ENCODE measurements at places on chromosomes 12 and 14.

- DNase-seq = no peak
Measured at GRCh38 chr12:101939306-101939705, 61.9 kb downstream of the DRAM1 start.

GRCh38 chr14:65696801-65697200 is 284.3 kb downstream of the FUT8 start:
- DNase-seq = no peak

GRCh38 chr12:92332552-92332951 is 186.9 kb upstream of the BTG1 start:
- no peak for DNase-seq

DNA sequence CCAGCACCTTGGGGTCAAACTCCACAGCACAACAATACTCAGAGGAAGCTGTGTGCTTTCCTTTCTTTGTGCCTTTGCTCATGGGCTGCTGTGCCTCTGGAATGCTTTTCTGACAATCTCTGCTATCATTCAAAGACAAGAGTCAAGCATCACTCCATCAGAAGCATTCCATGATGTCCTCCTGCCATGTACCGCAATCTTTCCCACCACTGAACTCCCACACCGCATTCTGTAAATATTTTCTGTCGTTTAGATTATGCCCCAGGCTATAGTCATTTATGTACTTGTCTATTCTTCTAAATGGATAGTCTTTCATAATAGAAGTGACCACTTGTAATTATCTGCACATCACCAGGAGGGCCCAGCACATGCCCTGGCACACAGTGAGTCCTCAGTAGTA is 327.8 kb downstream of the PDZRN4 start:
- no peak for DNase-seq

GRCh38 chr12:57219205-57219992 is 2.8 kb downstream of the NXPH4 start:
- DNase-seq = no peak

GRCh38 chr14:60092526-60092920 is 800 bp downstream of the PCNX4 start:
- DNase-seq = peak; percentile 32

- DNase-seq = no peak
Measured at GRCh38 chr12:91991399-91992187, 154.1 kb downstream of the BTG1 start.

GRCh38 chr12:91722072-91722471 is 423.6 kb downstream of the BTG1 start:
- DNase-seq = peak; percentile 22

DNA sequence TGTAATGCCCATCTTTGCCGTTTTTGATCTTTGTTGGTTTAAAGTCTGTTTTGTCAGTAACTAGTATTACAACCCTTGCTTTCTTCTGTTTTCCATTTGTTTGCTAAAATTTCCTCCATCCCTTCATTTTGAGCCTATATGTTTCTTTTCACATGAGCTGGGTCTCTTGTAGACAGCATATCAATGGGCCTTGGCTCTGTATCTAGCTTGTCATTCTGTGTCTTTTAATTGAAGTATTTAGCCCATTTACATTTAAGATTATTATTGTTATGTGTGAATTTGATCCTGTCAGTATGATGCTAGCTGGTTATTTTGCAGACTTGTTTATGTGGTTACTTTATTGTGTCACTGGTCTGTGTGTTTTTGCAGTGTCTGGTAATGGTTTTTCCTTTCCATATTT is 913.2 kb downstream of the TRHDE start:
- DNase-seq = no peak

GRCh38 chr12:31005256-31005943 is 68.3 kb upstream of the DDX11 start:
- DNase-seq = no peak

GRCh38 chr14:27050208-27050607 is 452.4 kb upstream of the NOVA1 start:
- DNase-seq = no peak

DNA sequence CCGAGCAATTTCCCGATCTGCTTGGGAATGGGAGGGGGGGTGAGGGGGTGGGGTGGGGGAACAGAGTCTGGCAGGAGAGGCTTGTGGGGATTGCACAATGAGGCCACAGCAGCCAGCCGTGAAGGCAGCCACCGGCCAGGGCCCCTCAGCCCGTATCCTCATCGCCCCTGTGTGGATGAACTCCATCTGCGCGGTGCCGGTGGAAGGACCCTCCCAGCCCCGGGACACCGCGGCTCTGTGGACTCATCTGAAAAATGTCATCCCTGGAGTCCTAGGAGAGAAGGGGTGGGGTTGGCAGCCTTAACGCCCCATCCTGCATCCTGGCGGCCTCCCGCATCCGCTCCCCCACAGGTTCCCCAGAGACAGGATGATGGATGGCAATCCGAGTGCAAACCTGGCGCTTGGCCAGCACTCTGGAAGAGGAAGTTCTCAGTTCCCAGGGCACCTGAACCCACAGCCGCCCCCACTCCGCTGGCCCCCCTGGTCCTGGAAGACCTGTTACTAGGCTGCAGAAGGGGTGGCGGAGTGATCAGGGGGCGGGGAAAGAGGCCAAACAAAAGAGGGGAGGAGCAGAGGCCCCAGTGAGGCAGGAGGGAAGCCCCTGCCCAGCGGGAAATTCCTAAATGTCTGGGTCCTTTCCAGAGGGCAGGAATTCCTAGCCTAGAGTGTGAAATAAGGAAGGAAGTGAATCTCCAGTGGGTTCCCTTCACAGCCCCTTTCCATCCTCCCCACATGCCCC is 1.2 kb upstream of the TNFAIP2 start:
- DNase-seq = peak; percentile 89

GRCh38 chr12:44031472-44032185 is 195.7 kb downstream of the TMEM117 start:
- no peak for DNase-seq

DNA sequence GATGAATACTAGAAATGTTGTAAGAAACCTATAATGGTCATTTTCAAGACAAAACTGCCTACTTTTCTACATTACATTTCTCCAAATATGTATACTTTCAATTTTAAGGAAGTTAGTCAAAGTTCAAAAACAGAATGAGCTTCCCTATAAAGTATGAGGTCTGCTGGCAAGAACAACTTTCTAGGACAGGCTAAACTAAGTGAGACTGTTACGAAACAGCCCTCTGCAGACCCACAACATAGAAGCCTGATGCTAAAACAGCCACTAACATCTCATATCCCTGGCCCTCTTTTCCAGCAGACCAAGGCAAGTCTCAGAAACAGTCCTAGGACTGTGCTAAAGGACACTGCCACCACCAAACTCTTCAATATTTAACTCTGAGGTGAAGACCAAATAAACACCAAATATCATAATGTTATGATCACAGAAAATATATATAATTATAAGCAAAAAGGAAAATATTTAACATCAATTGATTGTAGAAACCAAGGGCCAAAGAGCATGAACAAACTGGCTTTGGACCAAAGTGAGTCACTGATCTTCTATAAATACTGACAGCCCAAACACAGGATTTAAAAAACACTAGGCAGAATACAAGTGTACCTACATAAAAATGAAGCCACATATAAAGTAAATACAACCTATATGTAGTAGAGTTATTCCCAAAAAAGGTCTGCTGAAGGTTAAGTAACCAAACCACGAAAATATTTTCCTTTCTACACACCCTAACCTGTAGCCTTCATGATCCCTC is 27.7 kb downstream of the PPP4R3A start:
- no peak for DNase-seq

DNA sequence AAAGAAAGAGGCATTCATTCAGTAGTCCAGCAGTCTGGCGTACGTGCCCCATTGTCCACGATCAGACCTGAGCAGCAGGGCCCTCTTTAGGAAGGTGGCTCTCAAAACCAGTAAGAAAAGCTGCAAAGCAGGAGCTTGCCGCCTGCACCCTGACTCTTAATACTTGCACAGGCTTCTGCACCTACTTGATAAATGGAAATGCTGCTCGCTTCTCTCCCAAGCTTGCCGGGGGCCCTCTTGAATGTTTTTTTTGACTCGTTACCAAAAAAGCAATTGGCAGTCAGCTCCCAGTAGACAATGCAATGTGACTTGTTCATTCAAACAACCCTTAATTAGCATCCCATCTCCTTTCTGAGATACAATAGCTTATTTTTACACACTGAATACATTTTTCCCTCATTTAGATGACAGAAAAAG is 27.2 kb upstream of the PTPRB start:
- no peak for DNase-seq

DNA sequence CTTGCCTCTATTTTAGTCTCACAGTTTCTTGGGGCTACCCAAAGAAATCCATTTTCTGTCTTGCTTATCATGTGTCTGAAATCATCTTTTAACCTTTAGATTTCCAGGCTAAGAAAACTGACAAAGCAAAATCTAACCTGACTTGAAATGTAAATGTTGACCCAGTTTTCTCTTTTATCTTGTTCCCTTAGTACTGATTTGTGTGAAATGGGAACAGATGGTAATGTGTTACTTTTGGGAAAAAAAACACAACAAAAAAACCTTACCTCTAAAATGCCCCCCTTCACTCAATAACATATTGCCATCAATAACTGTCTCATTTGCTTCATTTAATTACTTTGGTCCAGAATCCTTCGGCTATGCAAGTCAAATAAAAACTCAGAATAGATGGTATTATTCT is 383.2 kb upstream of the DCN start:
- no peak for DNase-seq

DNA sequence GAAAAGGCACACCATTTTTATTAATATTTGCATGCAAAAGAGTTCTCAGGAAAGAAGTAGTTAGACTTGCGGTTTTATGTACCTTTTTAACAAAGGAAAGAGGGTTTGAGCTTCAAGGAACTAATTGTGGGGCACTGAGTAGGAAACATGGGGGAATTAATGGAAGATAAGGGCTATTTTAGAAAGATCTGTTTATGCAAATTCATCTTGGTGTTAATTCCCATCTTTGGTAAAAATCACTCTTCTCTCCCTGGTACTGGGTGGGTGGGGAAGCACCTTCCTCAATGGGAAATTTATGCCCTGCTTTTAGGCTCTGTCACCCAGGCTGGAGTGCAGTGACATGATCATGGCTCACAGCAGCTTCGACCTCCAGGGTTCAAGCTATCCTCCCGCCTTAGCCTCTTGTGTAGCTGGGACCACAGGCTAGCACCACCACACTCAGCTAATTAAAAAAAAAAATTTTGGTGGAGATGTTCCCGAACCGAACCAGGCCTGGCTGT is 30.1 kb upstream of the RESF1 start:
- DNase-seq = no peak

All from SW480 (cell line).